Chondrocyte (in vitro differentiated cells): ENCODE measurements at places on chromosomes 2 and 18.

- no peak for DNase-seq
Observed at GRCh38 chr2:98768384-98769113, 37.6 kb upstream of the MGAT4A start.

DNA sequence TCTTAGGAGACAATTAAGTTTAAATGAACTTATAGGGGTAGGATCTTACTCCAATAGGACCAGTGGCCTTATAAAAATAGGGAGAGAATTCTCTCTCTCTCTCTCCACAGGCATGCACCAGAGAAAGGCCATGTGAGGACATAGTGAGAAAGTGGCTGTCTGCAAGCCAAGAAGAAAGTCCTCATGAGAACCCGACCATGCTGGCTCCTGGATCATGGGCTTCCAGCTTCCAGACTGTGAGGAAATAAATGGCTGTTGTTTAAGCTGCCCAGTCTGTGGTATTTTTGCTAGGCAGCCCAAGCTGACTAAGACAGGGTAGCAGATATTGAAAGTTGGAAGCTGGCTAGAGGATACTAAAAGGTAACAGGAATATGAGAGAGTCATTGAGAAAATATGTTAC, 454.0 kb downstream of the NBAS start:
- DNase-seq, result no peak

DNA sequence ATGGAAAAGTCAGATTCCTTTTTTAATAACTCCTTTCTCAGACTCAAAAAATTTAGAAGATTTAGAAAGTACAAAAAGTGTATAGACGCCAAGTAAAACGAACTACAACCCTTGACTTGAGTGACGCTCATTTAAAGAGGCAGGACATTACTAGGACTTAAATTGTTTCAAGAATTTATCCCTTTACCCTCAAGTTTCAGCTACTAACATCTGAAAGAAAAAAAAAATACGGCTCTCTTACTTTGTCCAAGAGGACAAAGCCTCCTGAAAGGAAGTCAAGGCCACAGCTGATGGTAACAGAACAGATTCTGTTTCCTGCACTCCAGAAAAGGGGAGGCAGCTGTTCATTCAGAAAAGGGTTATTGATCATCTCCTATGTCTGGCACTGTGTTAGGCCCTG, 57.6 kb upstream of the PKDCC start:
- no peak for DNase-seq

GRCh38 chr2:54609647-54610046, 113.8 kb upstream of the EML6 start:
- no peak for DNase-seq

- DNase-seq, result no peak
Observed at GRCh38 chr2:231601356-231602229, 8.9 kb downstream of the TEX44 start.

DNA sequence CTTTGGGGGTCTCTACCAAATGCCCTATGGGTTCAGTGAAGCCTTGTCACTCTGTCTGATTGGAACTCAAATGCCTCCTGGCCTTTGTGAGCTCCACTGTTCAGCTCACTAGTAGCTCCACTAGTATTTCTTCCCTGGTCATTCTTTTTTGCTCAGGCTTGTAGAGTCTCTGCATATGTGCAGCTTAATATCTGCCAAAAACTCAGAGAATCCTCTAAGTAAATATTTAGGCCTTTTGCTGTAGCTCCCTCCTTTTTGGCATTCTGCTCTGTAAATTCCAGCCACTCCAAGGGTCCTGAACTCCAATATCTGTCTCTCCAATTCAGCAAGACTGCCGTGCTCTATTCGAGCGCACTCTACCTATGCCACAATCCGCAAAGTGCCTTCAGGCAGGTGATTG, 146.5 kb downstream of the MAIP1 start:
- no peak for DNase-seq

GRCh38 chr18:12883372-12883683, 709 bp downstream of the PTPN2 start:
- DNase-seq, result no peak

DNA sequence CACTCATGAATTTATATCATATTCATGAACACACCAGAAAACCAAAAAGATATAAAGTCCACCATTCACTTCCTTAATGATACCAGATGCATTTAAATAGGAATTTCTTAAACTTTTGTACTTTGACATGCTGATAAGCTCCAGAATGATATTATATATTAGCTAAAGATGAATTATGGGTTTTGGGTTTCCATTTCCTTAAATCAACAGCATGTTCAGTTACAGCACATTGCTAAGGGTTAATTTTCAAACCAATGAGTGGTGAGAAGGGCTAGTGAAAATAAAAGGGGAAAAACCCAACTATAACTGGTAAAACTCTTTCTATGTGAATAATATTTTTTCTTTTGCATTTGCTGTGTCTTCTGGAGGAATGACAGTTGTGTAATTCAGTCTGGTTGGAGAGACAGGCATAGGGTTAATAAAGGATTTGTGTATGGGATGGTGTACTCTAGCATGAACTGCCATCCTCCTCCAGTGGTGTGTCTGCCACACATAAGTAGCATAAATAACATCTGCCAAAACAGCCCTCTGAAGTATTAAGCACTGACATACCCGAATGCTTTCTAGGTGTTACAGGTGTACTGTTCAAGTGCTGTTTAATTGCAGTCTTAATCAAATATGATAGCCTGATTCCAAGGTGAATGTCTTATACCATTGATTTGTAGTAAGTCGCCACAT, 19.3 kb upstream of the CPS1 start:
- no peak for DNase-seq
